ENCODE measurements at places on chromosomes 4 and X.
A peak's percentile ranks its signal among the peaks of the same experiment; 100 is the strongest.

DNA sequence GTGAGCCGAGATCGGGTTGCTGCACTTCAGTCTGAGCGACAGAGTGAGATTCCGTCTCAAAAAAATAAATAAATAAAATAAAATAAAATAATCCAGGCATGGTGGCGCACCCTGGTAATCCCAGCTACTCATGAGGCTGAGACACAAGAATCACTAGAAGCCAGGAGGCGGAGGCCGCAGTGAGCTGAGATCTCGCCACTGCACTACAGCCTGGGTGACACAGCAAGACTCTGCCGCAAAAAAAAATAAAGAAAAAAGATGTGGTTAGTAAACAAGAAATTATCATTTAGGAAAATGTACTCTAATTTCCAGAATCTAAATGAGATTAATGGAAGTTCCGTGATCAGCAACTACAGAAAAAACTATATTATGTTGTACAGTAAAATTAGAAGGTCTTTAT is 14.5 kb upstream of the LRBA start:
- no peak for DNase-seq

DNA sequence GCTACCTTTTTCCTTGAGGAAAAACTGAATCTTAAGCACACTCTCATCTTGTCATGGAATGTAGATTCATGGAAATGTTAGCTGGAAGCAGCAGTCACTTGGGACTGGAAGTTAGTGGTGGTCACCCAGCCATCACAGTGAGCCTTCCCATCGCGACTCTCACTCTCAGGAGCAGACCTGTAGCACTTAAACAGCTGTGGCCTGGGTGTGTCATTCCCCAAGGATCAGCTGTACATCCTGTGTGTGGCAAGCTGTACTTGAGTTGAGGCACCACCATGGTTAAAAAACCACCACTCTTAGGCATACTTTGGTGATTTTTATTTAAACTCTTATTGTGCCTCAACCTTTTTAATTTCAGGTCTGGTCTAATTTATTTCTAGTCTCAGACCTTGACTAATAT is 46.7 kb downstream of the JADE1 start:
- DNase-seq = no peak

DNA sequence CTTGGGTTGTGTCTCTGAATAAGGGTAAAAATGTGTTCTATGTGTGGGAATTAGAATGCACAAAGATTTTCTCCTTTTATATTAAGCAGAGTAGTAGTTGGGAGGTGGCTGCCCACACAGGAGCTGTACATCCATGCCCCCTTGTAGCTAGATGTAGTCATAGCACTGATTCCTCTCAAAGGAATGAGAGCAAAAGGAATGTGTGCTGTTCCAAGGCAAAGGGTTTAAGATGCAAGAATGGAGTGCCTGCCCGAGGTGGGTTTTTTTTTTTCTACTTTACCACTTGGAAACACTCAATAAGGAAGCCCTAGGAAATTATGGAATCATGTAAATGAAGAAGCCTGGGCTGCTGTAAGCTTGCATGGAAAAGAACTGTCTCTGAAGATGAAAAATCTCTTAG is 2183.2 kb upstream of the AGA start:
- DNase-seq = no peak

GRCh38 chrX:8453611-8454010 is 11.0 kb upstream of the VCX3B start:
- DNase-seq = peak; percentile 7

DNA sequence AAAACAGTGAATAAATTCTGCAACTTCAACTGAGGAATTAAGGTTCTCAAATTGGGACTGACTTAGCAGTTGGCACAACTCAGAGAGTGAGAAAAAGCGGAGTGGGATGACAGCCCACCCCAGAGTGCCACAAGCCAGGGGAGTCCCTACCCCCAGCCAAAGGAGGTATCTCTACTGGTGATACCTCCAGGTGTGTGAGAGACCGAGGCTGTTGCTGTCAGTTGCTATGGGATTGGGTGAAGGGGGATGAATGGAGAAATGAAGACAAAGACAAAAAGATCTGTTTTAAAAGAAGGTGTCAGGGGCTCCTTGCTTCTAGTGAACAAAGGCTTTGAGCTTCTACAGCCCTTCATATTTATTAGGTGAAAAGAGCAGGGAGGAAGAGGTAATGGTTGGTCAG is 71.4 kb upstream of the UGT2B10 start:
- DNase-seq = no peak

GRCh38 chrX:42565739-42566138 is 212.2 kb downstream of the PPP1R2C start:
- no peak for DNase-seq
